ENCODE measurements at places on chromosomes 7 and 10.

DNA sequence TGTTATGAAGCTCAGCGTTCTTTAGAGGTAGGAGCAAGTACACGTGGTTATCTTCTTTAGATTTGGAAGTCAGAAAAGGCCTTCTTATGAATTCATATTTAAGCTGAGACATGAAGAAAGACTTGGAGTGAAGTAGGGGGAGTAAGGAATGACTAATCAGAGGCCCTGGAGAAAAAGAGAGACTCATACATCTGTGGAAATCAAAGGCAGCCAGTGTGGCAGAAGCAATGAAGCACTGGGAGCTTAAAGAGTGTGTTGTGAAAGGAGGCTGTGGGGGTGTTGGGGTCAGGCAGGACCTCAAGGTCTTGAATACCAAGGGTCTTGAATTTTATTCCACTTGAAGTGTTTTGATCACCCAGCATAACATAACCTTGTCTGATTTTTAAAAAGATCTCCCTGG lies 35.7 kb upstream of the FGL2 start:
- DNase-seq, result no peak

GRCh38 chr7:156334636-156335035 lies 305.9 kb upstream of the RNF32 start:
- DNase-seq, result no peak

DNA sequence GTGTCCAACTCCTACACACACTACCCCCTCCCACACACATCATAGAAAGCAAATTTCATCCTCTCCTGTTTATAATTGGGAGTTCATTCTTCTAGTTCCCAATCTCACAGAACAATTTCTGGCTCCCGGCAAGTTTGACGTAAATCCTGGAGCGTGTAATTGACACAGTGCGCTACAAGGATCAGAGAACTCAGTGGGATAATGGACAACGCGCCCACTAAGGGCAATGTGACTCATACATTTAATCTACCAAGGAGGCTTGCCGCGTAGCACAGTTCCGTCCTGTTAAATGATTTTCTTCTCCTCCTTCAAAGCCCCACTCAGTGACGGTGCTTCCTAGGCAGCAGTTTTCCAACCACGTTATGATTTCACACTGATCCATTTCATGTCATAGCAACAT lies 277.6 kb downstream of the SFMBT2 start:
- DNase-seq, result no peak

DNA sequence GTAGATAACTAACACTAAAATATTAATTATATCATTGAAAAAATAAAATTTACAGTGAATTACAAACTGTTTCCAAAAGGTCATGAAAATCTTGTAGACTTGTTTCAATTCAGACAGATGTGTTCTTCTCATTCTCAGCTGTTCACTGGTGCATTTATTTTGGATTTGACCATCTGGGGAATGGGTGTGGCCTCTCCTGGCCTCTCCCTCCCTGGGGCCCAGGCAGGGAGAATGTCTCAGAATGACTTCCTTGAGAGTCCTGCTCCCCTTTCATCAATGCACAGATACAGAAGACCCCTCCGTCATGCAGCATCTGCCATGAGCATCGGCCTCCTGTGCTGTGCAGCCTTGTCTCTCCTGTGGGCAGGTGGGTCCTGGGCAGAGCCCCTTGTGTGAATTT lies 192.8 kb upstream of the PRSS58 start:
- DNase-seq, result no peak

- no peak for DNase-seq
These were observed 126.5 kb downstream of the CUBN start for GRCh38 chr10:17003151-17003550.

- DNase-seq, result no peak
These were observed 178.5 kb upstream of the RNF32 start for GRCh38 chr7:156461881-156462665.

DNA sequence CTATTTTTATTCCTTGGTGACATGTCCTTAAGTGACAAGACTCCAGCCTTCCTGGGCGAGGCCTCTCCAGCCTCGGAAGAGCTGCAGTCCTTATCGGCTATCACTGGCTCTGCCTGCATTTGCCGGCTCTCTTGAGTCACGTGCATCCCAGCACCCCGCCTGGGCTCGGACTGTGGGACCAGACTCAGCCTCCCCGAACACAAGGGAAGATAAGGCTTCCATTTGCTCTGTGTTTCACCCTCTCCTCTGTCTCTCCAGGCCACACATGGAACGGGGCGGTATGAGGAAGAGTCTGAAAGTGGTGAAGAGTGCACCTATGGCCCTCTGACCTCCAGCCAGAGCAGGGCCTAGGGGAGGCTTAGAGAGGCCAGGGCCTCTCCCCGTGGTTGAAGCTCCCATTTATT lies 4.7 kb downstream of the GDF2 start:
- no peak for DNase-seq

DNA sequence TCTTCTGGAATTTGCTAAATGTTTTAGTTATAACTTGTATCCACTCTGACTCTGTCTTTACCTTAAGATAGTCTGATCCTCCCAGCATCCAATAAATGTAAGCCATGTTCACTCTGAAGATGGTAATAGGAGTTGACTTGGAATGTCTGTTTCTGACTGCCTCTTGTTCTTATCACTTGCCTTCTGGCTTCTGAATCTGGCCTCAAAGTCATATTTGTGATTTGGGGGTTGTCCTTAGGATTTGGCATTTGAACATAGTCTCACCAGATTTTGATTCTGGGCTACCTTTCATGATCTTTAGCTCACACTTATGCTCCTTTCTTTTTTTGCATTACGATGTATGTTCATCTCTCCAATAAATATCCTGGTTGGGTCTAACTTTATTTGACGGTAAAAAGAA lies 247.0 kb downstream of the SH2D4B start:
- no peak for DNase-seq

GRCh38 chr10:59618666-59619065 lies 91.0 kb downstream of the SLC16A9 start:
- DNase-seq, result no peak

- peak; percentile 19 for DNase-seq
These were observed 212.7 kb downstream of the TAX1BP1 start for GRCh38 chr7:27952456-27953285.

DNA sequence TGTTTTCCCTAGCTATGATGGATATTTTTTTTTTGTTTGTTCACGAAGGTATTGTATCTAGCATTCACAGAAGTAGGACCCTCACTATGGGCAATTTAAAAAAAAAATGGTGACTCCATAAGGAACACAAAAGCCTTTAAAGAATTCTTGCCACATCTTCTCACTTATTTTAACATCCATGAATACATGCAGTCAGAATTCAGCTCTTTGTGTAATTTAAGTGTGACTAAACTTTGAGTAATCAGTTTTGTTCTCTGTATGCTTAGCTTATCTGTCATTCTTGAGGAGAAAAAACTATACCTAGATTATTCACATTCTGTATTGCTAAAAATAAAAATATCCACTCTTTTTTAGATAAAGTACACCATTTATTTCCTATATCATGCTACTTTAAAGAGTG lies 313.2 kb upstream of the KCND2 start:
- no peak for DNase-seq

GRCh38 chr10:107072028-107072427 lies 92.5 kb downstream of the SORCS1 start:
- no peak for DNase-seq

DNA sequence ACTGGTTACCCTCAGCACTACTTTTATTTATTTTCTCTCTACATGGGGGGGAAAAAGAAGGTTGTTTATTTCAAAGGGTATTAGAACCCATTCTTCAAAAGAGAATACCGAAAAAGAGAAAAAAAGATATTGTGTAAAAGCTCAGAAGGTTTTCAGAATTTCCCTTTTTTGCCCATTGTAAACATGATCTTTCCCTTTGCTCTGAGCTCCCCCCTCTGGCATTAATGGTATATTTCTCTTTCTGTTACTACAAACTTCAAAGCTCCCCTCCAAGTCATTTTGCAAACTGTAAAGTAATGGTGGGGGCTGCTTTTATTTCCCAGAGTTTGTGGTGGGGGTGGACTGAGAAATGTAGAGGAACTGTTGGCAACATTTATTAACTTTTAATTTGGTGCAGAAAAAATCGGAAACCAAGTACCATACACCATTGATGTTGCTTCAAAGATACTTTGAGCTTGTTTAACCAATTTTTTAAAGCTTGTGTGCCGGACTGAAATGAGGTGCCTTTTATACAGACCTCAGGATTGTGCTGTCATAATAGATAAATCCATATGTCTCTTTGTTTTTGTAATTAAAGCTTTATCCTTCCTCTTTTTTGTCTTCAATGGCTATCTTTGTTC lies 181.5 kb downstream of the EXOC4 start:
- no peak for DNase-seq

DNA sequence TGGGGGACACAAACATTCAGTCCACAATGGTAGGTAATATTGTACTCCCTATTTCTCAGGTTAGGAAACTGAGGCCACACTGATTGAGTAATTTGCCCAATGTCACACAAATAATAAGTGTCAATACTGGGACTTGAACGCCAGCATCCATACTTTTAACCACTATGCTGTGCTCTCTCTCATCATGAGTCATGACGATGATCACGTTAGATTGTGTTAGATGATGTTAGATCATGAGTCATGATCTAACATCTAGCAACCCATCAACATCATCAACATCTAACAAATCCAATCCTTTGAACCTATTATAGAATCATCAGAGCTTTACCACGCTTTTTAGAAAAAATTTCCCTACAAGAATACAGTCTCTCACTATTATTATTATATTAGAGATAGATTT lies 28.1 kb upstream of the HERPUD2 start:
- no peak for DNase-seq

GRCh38 chr7:80942261-80943041 lies 23.6 kb upstream of the SEMA3C start:
- DNase-seq, result peak; percentile 95

Data from AG04449 (cell line).